ENCODE measurements at places on chromosomes 12 and 14.
A peak's percentile ranks its signal among the peaks of the same experiment; 100 is the strongest.

GRCh38 chr12:13940335-13940865 is 41.0 kb downstream of the GRIN2B start:
- DNase-seq, result no peak

- no peak for DNase-seq
Observed at GRCh38 chr12:87804386-87804785, 224.8 kb downstream of the C12orf50 start.

DNA sequence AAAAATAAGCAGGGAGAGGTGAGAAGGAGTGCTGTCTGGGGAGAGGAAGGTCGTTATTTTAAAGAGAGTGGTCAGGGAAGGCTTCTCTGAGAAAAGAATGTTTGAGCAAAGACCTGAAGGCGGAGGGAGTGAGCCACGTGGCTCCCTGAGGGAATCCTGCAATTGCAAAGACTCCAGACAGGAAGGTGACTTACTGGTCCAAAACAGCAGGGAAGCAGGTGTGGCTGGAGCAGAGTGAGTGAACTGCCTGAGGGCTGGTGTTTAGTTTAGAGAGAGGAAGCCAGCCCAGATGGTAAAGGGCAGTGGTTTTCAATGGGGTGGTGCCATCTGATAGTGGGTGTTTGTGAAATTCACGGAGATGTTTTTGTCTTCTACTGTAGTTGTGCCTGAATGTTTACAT is 58.8 kb upstream of the LTA4H start:
- DNase-seq, result peak; percentile 71

DNA sequence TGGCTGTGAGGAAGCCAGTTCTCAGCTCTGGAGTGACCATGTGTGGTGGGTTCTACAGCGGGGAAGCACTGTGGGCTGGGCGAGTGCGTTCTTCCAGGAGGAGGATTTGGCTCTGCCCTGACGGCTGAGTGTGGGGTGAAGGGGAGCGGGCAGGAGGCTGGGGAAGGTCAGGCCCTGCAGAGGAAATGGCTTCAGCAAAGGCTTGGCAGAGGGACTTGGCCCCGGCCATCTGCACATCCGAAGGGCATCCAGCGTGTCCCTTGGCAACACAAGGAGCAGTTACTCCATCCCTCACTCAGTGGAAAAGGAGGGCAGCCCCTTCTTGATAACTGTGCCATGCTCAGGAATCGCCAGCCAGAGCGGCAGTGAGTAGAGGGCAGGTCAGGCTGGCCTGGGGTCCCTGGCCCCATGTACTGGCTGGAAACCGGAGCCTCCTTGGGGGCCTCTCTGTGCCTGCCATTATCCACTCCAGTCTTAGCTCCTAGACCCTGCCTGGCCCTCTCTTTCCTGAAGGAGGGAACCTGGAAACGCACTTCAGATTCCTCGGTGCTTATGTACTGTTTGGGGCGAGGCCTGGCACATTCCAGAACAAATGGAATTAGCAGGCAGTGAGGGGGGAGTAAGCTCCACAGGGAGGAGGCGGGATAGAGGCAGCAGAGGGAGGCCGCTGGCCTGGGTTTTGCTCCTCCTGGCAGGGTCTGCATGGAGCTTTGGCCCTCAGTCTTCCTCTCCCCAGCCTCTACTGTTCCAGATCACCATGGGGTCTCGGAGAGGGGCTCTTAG is 133.6 kb upstream of the NCOR2 start:
- DNase-seq, result no peak

DNA sequence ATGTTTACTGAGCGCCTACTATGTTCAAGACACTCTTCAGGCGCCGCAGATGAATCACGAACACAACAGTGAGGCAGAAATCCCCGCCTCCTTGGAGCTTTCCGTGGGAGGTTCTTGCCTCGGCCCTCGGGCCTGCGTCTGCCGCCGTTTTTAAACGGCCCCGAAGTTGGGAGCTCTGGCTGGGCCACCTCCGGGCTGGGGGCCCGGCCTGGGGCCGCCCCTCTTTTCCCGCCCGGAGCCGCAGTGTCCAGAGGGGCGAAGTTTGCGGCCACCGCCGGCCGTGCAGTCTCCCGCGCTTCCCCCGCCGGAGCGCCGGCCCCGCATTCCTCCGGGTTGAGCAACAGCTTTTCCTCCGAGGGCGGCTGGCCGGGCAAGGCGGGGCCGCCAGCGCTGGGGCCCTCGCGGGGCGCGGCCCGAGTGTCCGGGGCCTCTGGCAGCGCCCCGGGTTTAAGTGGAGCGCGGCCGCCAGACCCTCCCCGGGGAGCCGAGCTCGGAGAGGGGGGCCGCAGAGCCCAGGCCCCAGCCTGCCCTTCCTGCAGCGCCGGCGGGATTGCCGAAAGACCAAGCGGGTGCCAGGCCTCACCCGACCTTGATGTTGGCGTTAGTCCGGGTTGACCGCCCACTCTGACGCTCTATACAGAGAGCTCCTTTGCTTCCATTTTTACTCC is 18.7 kb upstream of the CTDSP2 start:
- peak; percentile 67 for DNase-seq

DNA sequence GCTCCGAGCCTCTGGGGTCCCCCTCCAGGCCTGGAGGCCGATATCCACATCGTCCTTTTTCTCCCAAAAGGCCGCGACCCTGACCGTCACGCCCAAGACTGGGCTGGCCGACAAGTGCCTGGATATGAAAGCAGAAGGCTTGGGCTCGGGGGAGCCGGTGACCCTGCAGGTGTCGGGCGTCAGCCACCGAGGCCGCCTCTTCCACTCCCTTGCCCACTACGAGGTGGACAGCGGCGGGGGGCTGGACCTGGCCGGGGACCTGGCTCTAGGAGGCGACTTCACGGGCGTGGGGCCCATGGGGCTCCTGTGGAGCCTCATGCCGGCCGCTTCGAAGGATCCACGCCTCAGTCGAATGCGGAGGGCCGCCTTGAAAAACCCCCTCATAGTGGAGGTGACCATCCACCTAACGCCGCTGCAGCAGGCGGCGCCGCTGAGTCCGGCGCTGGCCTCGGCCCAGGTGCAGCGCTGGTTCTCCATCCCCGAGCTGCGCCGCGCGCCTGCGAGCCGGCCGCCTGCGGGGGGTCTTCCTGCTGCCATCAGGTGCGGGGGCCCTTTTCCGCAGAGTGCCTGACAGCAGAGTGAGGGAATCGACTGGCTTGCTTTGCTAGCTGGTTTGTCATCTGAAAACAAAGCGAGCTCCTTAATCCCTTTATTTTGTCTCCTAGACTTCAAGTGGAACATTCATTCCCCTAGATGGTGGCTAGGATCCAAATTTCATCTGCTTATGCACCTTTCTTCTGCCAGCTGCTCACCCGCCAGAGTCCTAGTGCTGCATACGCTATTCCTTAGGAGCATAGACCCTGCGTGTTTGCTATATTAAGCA is 10.6 kb upstream of the DNAL1 start:
- DNase-seq, result no peak

- DNase-seq, result no peak
Observed at GRCh38 chr14:94458096-94458495, 5.5 kb upstream of the SERPINA11 start.

GRCh38 chr14:23430723-23431085 is 4.8 kb downstream of the MYH7 start:
- DNase-seq, result peak; percentile 9

DNA sequence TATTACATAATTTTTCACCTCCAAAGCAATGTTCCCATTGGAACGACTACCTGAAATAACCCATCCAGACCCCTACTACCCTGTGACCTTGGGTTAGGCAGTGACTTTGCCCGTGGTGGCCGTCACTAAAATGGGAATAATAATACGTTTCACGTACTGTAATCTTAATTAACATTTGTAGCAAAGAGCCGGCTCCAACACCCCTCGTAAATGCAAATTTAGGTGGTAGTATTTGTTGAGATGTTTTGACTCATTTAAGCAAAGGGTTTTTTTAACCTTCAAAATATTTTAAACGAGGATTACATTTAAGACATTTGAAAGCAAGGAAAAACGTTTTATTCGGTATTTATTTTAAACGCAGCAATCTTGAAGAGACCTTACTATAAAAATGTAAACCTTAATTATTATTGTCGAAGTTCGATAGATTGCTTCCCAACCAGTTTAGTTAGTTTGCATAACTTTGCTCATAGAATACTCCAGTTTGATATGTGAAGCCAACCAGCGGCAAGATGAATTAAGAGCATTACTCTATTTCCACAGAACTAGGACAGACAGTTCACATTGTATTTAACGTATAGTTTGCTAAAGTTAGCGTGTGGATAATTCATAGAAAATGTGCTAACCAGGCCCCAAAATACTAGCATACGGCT is 1.4 kb upstream of the ARID2 start:
- DNase-seq, result no peak

- DNase-seq, result no peak
Observed at GRCh38 chr12:83042441-83043200, 355.9 kb downstream of the TMTC2 start.

DNA sequence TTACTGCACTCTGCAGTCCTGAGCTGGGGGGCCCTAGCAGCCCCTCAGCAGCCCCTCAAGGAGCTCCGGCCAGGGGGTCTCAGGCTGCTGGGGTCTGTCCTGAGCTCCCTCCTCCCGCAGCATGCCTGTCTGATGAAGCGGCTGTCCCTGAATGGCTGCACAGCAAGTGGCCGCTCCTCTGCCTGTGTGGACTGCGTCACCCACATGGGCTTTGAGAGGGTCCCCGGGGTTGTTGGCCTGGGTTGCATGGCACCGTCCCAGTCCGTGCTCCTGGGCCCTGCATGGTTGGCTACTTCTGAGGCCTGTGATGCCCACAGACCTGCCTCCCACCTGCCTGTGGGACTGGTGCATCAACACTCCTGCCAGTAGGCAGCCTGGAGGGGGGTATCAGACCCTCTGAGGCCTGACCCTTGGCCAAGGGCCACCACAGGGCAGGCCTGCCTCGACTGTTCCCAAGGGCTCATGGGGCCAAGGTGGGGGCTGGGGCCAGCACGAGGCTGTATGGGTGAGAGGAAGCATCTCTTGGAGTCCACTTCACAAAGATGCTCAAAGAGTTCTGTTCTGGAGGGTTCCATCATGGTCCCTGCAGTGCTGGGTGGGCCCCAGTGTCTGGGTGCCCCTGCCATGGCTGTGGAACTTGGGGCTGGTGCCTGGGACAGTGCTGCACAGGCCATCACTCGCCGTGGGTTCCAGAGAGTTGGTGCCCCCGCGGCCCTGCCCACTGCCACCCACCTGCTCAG is 12.2 kb downstream of the CEP170B start:
- no peak for DNase-seq

- no peak for DNase-seq
Observed at GRCh38 chr12:62720661-62721330, 214.2 kb downstream of the PPM1H start.

DNA sequence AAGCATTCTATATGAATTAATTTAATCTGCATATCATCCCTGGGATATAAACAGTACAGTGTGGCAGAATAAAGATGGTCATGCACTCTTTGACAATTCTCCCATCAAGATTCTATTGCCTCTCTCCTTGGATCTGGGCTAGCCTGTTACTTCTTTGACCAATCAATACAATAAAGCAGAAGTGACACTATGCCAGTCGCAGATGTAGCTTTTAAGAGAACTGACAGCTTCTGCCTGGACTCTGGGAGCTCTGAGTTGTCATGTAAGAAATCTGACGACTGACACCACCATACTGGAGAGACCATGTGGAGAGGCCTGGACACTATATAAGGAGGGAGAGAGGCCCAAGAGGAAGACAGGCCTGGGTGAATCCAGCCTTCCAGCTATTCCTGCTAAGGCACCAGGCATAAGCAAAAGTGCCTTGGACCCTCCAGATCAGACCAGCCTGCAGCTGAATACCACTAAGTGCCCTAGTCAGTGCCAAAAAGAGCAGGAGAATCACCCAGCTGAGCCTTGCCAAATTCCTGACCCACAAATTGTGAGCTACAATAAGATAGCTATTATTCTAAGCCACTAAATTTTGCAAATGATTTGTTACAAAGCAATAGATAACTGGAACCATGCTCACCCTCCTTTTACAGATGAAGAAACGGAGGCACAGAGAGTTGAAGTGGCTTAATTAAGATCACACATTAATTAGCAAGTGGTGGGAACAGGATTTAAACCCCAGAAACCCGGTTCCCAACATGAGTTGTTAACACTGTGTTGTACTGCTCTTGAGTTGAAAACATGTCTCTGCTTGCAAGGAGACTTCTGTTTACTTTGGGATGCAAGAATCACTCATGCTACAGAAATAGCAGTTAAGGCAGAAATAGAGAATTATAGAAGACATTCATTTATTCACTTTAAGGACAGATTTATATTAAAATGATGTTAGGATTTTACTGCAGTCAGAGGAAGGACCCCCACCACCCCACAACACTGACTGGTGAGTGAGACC is 84.6 kb downstream of the RIN3 start:
- DNase-seq, result no peak

DNA sequence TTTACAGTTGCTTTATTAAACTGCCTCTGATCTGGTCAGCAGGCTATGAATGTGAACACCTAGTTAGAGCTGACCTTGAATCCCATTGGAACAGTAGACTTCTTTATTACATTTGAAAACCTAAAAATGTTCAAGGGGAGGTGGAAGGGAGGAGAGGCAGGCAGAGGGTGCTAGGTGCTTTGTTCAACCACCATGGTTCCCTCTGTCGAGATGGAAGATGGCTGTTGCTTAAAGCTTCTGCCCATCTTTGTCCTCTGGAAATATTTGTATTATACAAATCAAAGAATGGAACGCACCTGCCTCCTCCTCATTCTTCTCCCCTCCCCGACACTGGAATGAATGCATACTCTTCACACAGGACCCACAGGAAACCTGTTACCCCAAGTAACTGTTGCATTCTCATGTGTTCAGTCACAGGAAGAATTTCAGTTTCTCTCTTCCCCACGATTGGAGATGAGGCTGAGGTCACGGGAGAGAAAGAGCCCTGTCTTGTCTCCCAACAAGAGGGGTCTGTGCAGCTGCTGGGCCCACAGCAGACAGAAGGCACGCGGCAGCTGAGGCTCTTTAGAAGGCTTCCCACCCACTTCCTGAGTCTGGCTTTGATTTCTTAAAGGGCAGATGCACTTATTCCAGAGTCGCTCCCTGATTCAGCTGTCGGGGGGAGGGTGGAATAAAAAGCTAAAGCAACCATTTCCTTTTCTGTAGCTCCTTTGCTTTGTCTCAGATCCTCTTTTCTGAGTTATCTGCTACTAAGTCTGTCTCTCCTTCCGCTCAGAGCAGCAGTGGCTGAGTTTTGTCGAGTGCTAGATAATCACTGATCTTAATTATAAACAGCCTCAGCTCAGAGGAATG is 217.9 kb upstream of the BTG1 start:
- no peak for DNase-seq

GRCh38 chr12:83432176-83432719 is 745.5 kb downstream of the TMTC2 start:
- peak; percentile 9 for DNase-seq

DNA sequence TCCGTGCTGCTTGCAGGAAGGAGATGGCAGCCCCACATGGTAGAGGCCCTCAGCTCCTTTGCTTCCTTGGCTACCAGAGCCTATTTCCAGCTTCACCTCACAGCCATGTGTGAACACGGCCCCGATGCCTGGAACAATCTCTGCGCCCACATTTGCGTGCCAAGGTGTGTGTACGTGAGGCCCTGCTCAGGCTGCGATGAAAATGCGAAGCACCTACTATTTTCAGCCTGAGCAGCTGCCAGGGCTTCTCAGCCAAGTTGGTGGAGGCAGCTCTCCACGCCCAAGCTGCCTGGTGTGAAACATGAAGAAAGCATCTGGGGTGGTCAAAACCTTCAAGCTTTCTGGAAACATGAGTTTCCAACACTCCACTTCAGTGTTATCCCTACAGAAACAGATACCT is 177.8 kb upstream of the EGLN3 start:
- DNase-seq, result no peak

Data from NB4 (cell line).